Left kidney (tissue), 8 donors: ENCODE measurements at places on chromosomes 5 and 9. TPM values are rescaled to one million over a fixed set of nuclear protein-coding genes. Genes with fewer than 3 reads are reported as not detected.

The NR4A3 gene
- 0.18 TPM for polyA plus RNA-seq

The PCDHGB2 gene
- polyA plus RNA-seq = 4.0 TPM

The RNF208 gene
- 5.8 TPM for polyA plus RNA-seq

The LECT2 gene
- 5.2 TPM for polyA plus RNA-seq

The PCDHB13 gene
- 9.3 TPM for polyA plus RNA-seq

The ALDH7A1 gene
- 191 TPM for polyA plus RNA-seq

The THBS4 gene
- polyA plus RNA-seq = 17.7 TPM

The TMEM252 gene
- 7.7 TPM for polyA plus RNA-seq

The PPIC gene
- 36.3 TPM for polyA plus RNA-seq

The C5orf63 gene
- 22.3 TPM for polyA plus RNA-seq

The TICAM2 gene
- 2.1 TPM for polyA plus RNA-seq

DNA sequence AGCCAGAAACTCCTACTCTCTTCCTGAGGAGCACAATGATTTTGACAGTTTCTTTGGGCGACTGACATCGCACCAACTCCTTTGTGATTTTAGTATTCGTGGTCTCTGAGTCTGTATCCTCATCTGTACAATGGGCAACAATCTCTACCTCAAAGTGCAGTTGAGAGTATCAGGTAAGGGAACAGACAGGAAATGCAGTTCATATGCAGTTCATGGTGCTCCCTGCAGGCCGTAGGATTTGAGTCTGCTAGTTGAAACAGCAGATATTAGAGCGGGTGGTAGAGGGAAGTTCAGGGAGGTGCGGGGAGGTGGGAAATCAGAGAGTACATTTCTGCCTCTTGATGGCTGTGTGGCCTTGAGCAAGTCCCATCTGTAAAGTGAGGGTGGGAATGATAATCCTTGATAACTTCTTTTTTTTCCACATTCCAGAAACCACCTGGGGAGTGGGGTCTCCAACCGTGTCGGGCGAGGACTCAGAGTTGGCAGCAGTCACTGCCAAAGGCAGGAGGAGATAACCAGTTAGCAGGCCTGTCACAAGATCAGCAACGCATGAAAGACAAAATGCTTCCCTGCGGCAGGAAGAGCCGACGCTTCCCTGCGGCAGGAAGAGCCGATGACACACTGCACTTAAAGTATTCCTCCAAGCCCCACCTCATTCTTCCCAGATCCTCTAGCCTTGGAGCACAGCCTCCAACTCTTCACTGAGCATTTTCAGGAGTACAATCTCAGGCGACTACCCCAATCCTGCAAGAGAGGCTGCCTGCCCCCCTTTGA, 6.0 kb upstream of the NEK6 start:
- DNase-seq = no peak

- DNase-seq = no peak
Observed at GRCh38 chr5:124025306-124025845, 513.4 kb downstream of the CSNK1G3 start.

GRCh38 chr5:55172051-55172899, 702 bp downstream of the CDC20B start:
- peak; percentile 86 for DNase-seq

DNA sequence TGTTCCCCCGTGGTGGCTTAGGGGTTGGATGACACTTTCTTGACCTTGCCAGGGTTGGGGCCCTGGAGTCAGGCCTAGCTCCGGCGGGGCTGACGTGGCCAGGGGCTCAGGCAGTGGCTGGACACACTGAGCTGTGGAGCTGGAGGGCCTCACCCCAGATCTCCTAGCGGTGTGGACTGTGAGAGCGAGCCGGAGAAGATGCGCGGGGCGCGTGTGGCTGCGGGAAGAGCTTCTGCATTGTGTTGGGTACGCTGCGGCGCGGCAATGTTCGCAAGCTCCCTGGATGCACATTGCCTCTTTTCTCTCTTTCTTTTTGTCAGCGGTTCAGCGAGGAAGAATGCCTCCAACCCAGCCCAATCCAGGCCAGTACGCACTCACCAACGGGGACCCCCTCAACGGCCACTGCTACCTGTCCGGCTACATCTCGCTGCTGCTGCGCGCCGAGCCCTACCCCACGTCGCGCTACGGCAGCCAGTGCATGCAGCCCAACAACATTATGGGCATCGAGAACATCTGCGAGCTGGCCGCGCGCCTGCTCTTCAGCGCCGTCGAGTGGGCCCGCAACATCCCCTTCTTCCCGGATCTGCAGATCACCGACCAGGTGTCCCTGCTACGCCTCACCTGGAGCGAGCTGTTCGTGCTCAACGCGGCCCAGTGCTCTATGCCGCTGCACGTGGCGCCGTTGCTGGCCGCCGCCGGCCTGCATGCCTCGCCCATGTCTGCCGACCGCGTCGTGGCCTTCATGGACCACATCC, 4.8 kb downstream of the NR2F1 start:
- DNase-seq = no peak

GRCh38 chr9:35287987-35288632, 126.3 kb downstream of the UNC13B start:
- DNase-seq = no peak

DNA sequence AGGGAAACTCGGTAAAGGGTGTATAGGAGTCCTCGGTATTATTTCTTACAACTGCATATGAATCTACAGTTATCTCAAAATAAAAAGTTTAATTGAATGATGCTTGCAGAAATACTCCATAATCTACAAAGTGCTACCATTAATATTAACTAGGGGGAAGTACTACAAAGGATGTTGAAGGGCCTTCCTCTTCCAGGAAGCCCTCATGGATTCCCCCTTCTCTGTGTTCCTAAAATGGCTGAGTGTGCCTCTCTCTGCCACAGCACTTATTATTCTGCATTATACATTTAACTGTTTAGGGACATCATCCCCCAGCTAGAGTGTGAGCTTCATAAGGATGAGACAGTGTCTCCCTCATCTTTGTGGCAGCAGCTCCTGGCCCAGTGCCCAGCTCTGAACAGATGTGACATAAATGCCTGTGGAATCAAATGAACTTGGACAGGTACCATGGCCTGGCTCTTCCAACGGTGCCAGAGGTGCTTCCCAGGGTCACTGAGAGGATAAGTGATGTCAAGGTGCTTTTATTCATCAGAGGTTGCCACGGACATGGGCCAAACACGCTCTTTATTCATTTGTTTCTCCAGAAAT, 99.5 kb downstream of the PAX5 start:
- no peak for DNase-seq

GRCh38 chr5:140189977-140190871, 15.2 kb downstream of the CYSTM1 start:
- no peak for DNase-seq

DNA sequence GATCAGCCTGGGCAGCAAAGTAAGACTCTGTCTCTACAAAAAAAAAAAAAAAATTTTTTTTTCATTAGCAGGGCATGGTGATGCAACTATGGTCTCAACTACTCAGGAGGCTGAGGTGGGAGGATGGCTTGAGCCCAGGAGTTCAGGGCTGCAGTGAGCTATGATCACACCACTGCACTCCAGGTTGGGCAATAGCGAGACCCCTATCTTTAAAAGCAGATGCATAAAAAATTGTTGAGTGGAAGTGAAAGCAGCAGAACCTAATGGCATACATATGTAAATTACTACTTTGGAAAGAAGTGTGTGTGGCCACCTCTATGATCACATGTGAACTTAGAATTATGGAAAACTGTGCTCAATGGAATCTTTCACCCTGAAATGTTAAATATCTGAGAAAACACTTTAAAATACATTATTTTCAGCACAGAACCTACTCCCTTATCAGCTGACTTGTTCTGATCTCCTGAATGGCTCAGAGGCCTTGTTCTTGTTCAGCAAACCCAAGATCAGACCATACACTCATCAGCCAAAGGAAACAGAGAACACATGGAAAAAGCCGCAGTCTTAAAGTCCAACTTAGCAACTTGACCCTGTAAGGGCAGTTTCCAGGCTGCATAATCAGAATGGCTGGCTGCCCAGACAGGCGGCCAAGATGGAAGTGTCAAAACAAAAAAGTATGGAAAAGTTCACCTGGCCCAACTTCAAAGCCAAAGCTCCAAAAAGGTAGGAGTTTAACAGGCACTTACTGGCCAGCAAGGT, 56.5 kb downstream of the SIL1 start:
- DNase-seq = no peak

DNA sequence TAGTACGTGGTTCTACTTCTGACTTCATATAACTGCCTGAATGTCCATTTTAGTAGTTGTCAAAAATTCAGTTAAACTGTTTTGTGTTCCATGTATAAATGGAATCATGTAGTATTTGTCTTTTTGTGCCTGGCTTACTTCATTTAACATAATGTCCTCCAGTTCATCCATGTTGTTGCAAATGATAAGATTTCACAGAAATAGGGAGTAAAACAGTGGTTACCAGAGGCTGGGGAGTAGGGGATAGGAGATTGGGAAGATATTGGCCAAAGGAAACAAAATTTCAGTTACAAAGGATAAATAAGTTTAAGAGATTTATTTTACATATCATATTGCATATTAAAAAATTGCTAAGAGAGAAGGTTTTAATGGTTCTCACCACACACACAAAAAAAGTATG, 425.0 kb upstream of the MEF2C start:
- DNase-seq = no peak

GRCh38 chr9:87685441-87685840, 40.5 kb upstream of the CTSL start:
- DNase-seq = no peak

- no peak for DNase-seq
Observed at GRCh38 chr5:58937031-58937681, 354.3 kb downstream of the RAB3C start.

- DNase-seq = no peak
Observed at GRCh38 chr9:84991514-84991870, 322.0 kb downstream of the NTRK2 start.

GRCh38 chr9:99041618-99042017, 63.3 kb upstream of the TGFBR1 start:
- no peak for DNase-seq

DNA sequence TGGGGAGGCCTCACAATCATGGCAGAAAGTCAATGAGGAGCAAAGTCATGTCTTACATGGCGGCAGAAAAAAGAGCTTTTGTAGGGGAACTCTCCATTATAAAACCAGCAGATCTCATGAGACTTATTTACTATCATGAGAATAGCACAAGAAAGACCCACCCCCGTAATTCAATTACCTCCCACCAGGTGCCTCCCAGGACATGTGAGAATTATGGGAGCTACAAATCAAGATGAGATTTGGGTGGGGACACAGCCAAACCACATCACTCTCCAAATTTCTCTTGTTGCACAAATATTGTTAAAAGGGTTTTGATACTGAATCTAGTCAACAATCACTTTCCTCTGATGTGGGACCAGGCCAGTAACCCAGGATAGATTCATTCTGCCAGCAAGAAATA, 1176.1 kb downstream of the CDH9 start:
- DNase-seq = no peak

DNA sequence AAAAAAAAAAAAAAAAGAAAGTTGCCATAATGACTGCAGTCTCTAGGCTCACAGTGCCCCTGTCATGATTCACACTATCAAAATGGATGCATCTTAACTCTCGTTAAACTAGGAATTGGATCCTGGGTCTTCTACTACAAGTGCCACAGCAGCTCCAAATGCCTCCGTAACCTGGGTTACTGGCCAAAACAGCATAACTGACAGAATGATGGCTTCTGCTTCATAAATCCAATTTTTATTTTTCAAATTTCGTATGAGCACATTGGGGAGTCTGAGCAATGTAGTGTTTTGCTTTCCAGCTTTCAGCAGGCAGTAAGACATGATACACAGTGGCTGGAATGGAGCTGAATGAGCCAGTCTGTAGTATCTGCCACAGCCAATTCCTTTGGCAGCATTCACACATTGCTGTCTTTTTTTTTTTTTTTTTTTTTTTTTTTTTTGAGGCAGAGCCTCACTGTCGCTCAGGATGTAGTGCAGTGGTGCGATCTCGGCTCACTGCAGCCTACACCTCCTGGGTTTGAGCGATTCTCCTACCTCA, 36.0 kb upstream of the NPM1 start:
- no peak for DNase-seq

GRCh38 chr5:128681764-128682592, 143.9 kb upstream of the FBN2 start:
- no peak for DNase-seq

DNA sequence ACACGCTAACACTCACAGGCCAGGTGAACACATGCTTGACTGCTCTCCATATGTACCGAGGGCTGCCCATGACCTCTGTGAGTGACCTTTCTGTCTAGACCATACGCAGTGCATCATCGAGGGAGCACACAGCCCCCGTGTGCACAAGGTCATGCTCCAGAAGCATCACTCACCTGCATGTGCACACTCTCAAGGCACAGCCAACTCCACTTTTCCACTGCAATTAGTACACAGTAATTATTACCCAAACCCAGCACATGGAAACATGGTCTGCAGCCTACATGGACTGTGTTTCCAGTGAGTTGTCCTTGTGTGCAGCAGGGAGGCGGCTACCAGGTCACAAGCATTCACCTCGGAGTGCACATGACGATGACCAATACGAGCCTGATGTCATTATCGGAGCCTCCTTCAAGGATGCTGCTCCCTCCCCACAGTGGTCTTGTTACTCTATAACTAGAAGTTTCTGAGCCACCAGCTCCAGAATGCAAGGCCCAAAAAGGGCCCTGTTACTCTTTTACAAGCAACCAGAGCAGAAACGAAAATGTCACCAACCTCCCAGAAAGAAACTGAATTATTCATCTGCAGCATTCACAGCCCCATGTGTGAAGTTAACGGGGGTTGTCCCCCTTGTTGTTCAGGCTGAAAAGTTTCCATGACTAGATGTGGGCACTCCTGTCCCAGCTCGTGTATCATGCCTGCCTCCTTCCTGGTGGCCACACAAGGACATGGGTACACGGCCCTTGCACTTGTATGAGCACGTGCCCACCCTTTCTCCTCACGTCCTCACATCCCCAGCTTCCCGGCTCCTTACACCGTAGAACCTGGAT, 31.2 kb downstream of the SEMA4D start:
- peak; percentile 34 for DNase-seq

- no peak for DNase-seq
Observed at GRCh38 chr5:150213530-150213929, 23.7 kb downstream of the SLC6A7 start.

DNA sequence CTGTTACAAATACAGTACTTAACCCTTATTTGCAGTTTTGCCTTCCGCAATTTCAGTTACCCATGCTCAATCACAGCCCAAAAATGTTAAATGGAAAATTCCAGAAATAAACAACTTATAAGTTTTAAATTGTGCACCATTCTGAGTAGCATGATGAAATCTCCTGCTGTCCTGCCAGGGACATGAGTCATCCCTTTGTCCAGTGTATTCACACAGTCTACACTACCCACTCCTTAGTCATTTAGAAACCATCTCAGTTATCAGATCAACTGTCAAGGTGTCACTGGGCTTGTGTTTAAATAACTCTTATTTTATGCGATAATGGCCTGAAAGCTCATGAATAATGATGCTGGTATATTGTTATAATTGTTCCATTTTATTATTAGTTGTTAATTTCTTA, 95.8 kb downstream of the PLCXD3 start:
- DNase-seq = no peak
